Bronchial epithelial cell (primary cell): ENCODE measurements at places on chromosomes 3 and 15. TPM values are rescaled to one million over a fixed set of nuclear protein-coding genes. Genes with fewer than 3 reads are reported as not detected.

DNA sequence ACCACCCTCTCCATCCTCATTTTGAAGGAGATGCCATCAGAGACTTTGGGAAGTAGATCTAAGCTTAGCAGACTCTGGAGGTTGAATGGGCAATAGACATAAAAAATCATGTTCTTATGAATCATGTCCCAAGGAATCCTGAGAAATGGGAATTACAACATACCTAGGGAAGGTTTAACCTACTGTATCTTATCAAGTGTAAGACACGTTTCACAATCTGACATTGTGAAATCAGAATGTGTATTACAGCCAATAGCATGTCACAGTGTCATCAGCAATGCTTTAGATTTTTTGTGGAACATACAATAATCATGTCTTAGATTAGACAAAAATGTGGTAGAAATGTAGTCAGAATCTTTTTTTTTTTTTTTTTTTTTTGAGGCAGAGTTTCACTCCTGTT is 332.4 kb upstream of the TLE3 start:
- peak; percentile 99 for DNase-seq

- DNase-seq, result peak; percentile 12
Observed at GRCh38 chr3:6799264-6799915, 61.5 kb upstream of the GRM7 start.

DNA sequence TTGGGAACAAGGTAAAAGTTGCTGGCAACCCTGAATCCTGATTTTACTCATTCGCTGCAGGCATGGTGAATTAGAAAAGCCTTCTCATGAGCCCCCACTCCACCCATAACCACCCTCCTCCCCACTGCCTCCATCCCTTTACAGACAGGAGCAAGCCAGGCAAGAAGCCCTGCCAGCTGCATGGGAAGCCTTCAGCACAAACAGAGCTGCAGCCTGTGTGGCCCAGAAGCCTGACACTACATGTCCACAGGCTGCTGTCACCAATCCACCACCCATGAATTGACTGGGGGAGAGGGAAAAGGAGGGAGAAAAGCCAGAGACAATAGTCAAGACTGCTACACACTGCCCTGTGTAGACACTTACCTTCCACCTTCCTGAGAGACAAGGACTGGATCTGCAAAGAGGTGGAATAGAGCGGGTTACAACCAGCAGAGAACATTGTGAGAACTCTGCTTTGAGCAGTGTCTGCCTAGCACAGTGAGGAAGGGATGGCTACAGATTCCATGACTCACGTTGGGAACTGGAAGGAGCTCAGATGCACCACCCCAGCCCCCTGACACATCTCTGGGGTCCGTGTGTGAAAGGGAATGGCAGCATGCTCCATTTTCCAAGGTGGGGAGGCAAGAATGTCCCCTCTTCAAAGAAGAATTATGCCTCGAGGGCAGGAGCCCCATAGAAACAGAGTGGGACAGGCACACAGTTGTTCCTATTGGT is 33.9 kb downstream of the DZIP1L start:
- DNase-seq, result peak; percentile 65

GRCh38 chr15:71199384-71200351 is 84.4 kb downstream of the THSD4 start:
- no peak for DNase-seq

- no peak for DNase-seq
Observed at GRCh38 chr3:42655331-42655888, 1.9 kb downstream of the ZBTB47 start.

GRCh38 chr3:142656575-142656974 is 60.4 kb downstream of the PLS1 start:
- no peak for DNase-seq

DNA sequence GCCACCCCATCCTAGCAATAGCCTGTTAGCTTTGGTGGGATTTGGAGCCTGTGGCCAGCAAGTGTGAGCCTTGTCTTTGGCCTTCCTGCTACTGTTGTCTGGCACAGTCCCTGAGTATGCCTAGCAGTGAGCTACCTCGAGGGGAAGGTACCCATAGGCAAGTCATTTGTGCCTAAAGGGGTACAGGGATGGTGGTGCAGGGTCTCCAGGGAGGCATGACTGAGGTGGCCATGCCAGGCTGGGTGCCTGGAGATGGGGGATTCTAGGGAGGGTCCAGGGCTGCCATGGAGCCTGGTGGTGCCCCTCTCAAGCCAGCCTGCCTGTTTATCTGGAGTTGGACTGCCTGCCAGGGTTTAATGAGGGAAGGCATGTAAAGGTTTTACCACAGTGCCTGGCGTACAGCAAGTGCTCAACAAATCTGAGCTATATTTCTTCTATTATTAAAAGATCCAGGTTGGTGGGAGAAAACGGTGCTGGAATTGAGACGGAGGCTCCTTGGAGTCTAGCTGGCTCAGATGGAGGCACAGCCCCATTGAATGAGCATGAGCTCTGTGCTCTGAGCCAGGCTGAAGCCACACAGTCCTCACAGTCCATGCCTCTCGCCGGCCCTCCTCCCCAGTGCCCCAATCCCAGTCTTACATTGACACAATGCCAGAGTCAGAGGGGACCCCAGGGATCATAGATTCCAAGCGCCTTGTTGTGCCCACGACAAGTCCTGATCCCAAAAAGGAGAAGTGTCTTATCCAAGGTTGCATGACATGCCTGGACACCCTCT is 76.2 kb downstream of the CORO2B start:
- no peak for DNase-seq

GRCh38 chr15:96341513-96342405 is 11.3 kb downstream of the NR2F2 start:
- DNase-seq, result no peak

DNA sequence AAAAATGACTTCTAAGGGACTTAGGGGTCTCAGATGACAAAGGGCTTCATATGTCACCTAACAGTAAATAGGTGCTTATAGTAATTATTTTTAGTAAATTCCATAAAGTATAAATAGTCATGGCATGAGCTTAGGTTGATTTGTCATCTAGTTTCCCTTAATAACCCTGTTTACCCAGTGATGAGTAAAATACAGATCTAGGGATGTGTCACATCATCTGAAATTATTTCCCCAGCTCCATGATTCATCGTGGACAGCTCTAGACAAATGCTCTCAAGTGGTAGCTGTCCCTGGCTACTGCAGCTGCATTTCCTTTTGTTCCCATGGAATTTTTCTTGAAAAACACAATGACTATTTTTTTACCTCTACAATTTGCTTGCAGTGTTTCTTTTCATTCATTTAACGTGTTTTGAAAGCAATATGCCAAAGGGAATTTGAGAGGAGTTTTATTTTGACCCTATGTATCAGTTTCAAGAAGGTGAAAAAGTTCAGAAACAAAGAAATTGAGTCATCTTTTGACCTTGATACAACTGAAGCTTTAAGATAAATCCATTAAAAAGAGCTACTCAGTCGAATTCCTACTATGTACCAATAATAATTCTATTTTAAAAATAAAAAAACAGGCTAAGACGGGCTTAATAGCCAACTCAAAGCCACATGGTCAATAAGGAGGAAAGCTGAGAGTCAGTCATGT is 241.6 kb downstream of the KCNMB2 start:
- DNase-seq, result peak; percentile 98

- no peak for DNase-seq
Observed at GRCh38 chr15:61314427-61314826, 85.3 kb upstream of the RORA start.

DNA sequence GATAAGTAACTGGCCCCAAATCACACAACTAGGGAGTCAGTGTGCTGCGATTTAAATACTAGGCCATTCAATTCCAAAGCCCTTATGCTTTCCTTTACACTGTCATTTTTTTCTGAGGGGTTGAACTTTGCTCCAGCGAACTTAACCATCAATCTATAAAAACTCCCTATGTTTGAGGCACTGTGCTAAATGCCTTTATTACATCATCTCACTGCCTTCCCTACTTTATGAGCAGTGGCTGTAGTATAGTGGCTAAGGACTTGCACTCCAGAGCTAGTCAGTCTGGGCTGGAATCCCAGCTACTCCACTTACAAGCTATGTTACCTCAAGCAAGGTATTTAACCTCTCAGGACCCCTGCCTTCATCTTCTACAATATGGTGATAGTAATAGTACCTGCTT is 26.9 kb upstream of the WDR72 start:
- DNase-seq, result no peak

GRCh38 chr3:129121016-129121791 is 400 bp downstream of the RAB43 start:
- no peak for DNase-seq

- DNase-seq, result no peak
Observed at GRCh38 chr3:96657710-96658109, 156.7 kb upstream of the EPHA6 start.

DNA sequence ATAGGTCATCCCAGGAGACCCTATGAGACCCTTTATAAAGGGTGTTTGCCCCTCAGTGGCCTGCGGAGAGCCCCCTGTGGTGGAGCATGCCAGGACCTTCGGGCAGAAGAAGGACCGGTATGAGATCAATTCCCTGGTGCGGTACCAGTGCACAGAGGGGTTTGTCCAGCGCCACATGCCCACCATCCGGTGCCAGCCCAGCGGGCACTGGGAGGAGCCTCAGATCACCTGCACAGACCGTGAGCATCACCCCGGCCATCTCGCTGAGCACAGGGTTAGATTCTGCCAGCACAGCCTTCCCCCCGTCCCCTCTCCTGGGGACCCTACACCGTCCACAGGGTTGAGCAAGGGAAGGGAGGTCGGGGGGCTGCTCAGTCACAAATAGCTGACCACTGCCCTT is 21.6 kb downstream of the HAPLN3 start:
- no peak for DNase-seq

NEO1 gene
- total RNA-seq, result 10.5 and 13.4 TPM in 2 replicates

SOX14 gene
- not detected in 2 replicates for total RNA-seq

BTLA gene
- total RNA-seq, result not detected in 2 replicates

STARD5 gene
- total RNA-seq, result 5.0 and 5.9 TPM in 2 replicates

SLC28A1 gene
- total RNA-seq, result not detected in 2 replicates

TNFAIP8L3 gene
- 5.0 and 7.6 TPM in 2 replicates for total RNA-seq
